ENCODE measurements at places on chromosomes 1 and 21.

DNA sequence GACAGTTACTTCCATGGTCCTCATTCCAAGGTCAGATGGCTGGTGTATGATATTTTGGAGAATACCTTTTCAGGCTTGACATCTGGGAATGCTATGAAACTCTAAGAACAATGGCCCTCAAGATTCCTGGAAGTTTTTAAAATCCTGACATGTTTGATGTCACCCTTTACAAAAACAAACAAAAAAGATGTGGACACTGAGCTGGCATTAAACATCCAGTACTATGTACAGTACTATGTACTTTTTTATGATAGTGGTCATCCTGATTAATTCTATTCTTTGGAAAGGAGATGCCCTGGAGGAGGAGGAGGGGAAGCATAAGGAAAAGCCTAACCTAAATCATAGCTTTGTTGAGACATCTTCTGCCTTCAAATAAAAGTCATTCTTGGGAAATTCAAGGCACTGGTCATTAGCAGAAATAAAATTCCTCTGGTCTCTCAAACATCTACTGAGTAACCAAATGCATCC lies 235.4 kb downstream of the HMCN1 start:
- peak; percentile 15 for DNase-seq

DNA sequence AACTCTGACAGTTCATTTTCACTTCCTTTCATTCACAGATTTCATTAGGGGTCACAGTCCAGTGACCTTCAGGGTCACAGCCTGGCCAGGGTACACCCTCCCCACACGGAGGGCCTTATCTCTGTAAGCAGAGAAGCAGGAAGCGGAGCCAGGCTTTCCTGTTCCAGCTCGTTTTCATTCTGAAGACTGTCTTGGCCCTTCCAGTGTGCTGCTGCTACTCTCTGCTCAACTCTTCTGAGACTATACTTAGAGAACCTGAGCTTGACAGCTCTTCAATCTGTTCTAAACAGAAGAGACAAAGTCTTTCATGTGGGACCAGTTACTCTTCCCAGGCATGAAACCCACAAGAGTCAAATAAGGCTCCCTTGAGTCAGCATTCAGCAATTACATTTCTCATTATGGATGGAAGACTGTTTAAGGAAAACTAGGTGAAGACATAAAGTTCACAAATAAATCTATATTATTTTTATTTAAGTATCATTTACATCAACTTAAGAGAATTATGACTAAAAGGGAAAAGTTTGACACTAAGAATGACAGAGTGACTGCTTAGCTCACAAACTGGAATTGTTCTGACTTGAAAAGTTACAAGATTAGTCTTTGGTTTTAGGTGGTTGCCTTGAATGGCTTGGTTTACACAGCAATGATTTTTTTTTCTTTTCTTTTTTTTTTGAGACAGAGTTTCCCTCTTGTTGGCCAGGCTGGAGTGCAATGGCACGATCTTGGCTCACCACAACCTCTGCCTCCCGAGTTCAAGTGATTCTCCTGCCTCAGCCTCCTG lies 4.8 kb upstream of the TDRD10 start:
- no peak for DNase-seq

DNA sequence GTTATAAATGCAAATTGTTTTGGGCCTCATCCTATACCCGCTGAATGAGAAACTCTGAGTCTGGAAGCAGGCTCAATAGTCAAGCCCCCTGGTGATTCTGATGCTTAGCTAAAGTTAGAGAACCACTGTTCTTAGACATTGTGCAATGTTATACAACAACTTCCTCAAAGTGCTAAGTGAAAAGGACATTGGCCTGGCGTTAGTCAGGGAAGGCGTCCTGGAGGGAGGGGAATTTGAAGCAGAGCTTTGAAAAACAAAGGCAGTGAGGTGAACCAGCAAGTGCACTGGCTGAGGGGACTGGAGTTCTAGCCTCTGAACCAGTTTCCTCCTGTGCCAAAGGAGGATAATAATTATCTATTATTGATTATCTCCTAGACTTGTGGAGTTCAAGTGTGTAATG lies 5.1 kb downstream of the CD1D start:
- DNase-seq: no peak

GRCh38 chr1:95369985-95370690 lies 136.1 kb downstream of the RWDD3 start:
- DNase-seq: no peak

DNA sequence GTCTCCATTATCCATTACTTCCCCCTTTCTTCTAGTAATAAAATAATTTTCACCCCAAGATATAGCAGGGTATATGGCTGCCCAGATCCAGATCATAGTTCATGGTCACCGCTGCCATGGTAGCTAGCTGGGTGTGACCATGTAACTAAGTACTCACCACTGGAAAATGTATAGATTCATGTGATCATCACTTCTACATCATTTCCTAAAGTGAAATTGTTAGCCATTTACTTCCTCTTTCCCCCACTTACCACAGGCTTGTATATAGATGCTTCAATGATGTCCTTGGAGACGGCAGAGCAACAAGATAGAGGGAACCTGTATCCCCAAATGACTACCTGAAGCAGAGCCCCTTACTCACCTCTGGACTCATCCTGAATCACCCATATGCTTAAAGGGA lies 22.7 kb upstream of the EYA3 start:
- DNase-seq: no peak

- DNase-seq: no peak
These were observed 67.7 kb downstream of the PTGER3 start for GRCh38 chr1:70979881-70980280.

DNA sequence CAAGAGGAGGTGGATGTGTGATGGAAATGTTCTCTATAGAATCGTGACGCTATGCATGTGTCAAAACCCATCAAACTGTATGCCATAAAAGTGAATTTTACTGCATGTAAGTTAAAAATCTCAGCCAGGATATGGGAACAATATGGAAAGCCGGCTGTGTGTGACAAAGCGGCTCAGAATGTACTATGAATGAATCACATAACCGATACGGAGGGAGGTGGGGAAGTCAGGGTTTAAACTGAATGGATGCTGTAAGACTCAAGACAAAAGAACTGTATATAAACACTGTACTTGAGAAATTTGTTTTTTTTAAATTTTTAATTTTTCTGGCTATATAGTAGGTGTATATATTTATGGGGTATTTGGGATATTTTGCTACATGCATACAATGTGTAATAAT lies 111.6 kb upstream of the PDE4B start:
- no peak for DNase-seq

- no peak for DNase-seq
These were observed 1442.6 kb upstream of the B3GALT2 start for GRCh38 chr1:194629011-194629410.

DNA sequence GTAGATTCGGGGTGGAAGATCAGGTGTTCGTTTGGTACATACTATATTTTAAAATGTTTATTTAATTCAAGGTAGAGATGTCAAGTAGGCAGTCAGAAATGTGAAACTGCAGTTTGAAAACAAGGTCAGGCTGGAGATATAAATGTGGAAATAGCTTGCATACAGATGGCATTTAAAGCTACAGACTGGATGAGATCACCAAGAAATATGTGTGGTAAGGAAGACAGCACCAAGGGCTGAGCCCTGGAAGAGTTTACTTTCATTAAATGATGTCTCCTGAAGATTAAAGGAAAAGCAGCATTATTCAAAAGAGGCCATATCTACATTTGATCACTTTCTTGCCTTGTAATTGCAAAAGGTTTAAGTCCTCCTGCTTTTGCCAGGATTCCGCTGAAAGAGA lies 271.3 kb downstream of the PTBP2 start:
- DNase-seq: peak; percentile 31

GRCh38 chr1:221192055-221192454 lies 312.8 kb downstream of the HLX start:
- no peak for DNase-seq

DNA sequence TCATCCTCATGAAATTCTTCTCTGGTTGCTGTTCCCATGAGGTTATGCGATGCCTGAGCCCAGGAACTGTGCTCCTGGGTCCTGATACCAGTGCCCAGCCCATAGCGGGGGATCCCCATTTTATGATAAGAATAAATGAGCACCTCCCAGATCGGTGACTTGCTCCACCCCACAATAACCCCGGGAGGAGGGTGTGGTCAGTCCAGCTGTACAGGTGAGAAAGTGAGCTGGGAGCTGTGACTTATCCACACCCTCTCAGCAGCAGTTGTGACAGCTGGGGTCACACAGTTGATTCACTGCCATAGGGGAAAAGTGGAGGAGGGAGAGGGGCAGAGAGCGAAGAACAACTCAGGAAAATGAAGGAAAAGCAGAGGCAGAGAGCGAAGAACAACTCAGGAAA lies 33.4 kb downstream of the OR2G3 start:
- DNase-seq: no peak

DNA sequence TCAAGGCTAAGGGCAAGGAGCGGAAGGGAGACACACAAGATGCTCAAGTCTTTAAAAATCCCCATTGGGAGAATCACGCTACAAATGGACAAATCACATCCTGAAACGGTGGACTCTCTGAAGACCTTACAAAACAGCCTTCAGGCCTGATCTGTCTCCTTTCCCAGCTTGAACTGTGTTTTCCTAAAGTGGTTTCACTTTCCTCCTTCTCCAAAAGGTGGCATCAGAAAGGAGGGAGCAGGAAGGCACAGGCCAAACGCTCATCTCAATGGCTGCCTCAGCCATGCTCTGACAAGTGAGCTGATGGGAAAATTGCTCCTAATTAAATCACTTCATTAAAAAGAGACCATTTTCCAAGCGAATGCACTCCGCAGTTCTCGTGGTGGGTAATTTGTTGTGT lies 47.7 kb downstream of the UTP25 start:
- DNase-seq: peak; percentile 62

GRCh38 chr1:222709700-222710153 lies 2.6 kb downstream of the AIDA start:
- DNase-seq: no peak

DNA sequence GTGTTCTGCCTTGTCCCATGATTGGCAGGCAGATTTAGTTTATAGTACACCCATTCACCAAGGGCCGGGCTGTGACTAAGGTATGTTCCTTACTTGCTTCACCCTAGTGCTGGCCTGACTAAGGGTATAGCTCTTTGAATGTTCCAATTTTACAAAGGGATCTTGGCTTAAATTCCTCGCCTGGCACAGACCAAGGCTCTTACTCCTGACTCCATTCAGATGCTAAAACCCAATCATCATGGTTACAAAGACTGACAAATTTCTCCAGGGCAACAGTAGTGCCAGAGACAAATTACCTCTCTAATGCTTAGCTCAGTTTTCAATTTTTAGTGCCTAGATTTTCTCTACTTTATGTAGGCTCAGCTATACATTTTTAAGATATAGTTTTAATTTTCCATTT lies 11.5 kb upstream of the C1orf53 start:
- DNase-seq: no peak

DNA sequence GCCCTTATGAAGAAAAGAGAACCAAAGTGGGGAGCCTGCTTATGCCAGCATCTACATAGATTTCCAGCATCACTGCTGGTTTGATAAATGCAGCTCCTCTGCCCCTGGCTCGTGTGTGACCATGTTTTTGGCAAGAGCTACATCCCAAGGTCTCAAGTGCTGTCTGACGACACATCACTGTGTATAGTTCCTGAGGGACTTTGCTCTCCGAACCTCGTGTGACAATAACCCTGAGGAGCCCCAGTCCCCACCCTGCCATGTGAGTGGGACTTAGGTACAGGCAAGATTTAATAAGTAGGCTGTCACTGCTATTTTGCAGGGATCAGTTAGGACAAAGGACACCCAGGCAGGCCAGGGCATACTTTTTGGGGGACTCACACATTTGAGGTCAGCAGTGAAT lies 28.8 kb upstream of the RERE start:
- DNase-seq: no peak

GRCh38 chr21:30962013-30962412 lies 76.3 kb downstream of the KRTAP19-8 start:
- DNase-seq: no peak

DNA sequence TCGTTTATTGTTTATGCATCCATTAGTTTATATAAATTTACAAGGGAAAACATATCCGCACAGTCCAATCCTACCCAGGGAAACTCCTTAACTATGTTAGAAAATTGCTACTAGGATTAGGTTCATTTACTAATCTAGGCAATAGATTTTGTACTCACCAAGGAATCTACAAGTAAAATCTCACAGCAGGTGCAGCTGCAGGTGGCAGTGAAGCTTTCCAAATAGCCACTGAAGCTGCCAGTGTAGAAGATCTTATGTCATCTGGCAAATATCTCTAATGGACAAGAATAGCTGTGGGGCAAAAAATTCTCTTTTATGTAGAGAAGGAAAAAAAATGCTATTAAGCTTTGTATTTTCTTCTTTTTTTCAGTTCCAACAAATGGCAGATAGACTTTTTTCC lies 963.4 kb upstream of the ADGRL4 start:
- no peak for DNase-seq

- DNase-seq: no peak
These were observed 20.9 kb downstream of the SLC2A5 start for GRCh38 chr1:9048551-9048950.

DNA sequence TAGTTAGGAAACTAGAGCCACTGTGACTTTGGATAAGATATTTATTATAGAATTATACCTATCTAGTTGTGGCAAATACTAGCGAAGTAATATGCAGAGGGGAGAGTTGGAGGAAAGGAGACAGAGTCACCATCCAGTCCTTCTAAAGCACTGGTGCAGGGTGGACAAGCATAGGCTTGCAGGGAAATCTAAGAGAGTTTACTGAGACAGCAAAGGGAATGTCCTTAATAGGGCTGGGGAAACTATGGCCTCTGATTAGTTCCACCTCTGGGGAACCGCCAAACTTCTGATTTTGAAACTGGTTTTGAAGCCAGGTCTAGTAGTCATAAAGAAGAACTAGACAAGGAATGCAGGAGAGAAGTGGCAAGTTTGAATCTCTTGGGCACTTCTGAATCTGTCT lies 407.9 kb downstream of the VAV3 start:
- no peak for DNase-seq

DNA sequence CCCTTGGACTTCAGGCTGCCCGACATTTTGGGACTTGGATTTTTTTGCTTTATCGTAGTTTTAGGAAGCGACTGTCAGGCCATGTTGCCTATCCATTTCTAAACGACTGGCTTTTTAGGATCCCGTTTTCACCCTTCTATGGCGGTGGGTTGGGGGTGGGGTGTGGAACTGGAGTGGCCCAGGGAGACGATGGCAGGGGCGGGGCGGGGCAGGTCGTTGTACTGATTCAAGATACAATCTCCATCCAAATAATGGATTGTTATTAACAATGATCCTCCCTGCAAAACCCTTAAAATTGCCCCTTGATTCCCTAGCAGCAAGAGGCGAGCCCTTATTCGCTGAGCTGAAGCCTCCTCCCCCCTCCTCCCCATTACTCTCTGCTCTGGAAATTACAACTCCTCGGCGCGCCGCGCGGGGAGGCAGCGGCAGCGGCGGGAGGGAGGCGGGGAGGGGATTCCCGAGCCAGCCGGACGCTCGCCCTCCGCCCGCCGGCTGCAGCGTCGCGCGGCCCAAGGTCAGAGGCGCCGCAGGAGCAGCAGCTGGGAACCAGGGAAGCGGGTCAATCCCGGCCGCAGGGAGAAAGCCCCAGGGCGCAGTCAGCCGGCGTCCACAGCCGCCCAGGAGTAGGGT lies at the start of gene TRIM67:
TRIM67 (plus strand) TSS at position 392 of the 630 bp plus-strand sequence. CDS start 912 bp downstream, outside the sequence.
- DNase-seq: no peak
